ENCODE measurements at places on chromosomes 13 and 19.
A peak's percentile ranks its signal among the peaks of the same experiment; 100 is the strongest.

DNA sequence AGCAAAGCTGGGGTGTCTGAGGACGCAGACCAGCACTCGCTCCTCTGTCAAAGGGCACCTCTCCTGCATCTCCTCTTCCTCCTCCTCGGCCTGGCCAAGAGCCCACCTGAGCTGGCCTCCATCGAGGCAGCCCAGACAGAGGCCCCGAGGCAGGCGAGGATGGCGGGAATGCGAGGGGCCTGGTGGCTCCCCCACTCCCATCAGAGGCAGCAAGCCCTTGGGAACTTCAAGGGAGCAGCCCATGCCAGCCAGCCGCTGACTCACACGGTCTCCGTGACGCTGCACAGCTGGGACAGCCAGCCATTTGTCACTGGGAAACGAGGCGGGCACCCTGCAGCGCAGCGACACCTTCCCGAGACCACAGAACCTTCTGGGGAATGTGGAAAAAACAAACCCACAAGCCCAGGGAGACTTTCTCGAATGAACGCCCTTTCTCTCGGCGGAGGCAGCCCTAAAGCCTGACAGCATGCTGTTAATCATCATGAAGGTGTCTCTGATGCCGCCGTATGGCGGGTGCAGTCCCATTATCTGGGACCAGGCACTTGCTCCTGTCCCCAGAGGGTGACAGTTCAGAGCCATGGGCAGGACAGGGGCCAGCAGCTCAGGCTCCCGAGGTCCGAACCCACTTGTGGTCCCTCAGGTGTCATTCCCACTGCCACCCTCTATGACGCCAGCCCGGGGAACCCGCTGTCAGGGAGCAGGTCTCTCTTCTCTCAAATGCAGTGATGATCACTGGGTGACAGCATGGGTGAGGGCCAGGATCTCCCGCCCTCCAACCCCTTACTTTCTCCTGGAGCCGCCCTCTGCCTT is 53.0 kb downstream of the PEPD start:
- no peak for DNase-seq

DNA sequence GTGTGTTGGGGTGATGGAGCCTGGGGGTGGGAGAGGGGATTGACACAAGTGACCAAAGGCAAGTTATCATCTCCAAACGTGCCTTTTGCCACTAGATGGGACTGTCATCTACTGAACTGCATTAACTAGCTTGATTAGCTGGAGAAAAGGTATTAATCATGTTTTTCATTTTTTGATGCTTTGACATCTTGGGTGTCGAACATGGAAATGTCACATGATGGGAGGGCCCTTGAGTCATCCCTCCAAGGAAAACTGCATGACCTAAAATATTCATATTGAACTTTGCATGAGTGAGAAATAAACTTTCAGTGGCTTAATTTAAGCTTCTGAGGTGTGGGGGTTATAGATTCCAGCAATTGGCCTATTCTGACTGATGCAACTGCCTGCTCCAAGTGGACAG is 73.3 kb downstream of the ALOX5AP start:
- peak; percentile 34 for DNase-seq

DNA sequence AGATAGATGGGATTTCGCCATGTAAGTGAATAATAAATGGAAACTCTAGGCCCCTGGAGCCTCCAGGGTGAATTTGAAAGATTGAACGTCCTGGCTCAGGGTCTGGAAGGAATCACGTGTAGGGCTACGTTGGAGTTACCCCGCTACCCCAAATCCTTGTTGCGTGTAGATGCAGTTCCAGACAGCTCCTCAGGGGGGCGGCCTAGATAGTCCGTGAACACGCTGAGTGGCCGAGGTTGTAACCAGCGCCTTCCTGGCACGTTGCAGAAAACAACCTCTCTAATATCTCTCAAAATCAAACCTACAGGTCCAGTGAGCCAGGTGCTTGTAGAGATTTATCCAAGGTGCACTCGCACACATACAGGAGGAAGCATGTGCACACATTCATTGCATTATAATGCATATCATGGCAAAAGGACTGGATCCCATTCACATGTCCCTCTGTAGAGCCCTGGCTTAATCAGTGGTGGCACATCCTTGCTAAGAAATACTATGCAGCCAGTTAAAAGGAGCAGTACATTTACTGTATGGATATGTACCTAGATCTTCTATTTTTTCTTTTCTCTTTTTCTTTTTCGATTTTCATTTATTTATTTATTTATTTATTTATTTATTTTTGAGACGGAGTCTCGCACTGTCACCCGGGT is 2.5 kb upstream of the KEAP1 start:
- peak; percentile 90 for DNase-seq

DNA sequence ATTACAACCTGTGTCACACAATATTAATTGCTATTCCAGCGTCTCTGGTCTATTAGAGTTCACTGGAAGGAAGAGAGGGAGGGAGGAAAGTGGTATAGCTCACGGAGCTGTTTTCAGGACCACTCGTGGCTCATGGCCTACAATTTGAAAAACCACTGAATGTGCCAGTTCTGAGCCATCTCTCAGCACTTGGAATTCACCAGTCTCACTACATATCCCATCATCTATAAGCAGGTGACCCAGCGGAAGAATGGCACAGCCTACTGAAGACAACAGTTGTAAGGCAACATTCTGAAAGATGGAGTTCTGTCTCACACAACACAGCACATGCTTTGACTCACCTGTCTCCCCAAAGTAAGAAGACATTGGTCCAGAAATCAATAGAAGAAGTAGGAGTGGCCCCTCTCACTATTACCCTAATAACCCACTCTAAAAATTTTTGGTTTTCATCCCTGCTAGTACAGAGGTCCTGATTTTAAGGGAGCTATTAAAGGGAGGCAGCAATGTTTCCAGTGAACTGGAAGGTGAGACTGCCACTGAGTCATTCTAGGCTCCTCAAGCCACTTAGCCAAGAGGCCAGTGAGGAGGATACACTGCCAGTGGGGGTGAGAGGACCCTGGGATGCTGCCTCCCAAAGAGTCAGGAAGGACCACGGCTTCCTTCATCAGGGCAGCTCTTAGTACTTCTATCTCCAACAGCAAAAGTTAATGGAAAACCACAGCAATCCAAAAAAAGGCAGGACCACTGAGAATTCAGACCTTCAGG is 50.0 kb upstream of the DOCK9 start:
- DNase-seq: peak; percentile 41

GRCh38 chr19:5393088-5393487 is 52.5 kb upstream of the PTPRS start:
- no peak for DNase-seq

DNA sequence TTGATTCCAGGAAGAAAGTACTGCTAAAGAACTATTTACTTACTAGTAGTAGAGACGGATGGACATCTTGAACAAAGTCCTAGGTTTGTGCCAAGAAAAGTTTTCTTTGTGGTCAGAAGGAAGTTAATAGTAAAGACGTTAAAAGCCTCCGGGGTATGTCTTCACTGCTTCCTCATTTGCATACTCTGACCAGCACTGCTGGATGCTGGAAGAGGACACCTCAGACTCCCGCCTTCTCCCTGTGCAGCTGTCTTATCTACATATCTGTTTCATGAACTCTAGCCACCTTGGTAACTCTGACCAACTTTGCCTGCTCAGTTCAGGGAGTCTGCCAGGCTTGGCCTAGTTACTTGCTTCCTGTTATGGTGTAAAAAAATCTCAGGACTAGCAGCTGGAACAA is 1109.1 kb upstream of the MIR17HG start:
- DNase-seq: no peak

DNA sequence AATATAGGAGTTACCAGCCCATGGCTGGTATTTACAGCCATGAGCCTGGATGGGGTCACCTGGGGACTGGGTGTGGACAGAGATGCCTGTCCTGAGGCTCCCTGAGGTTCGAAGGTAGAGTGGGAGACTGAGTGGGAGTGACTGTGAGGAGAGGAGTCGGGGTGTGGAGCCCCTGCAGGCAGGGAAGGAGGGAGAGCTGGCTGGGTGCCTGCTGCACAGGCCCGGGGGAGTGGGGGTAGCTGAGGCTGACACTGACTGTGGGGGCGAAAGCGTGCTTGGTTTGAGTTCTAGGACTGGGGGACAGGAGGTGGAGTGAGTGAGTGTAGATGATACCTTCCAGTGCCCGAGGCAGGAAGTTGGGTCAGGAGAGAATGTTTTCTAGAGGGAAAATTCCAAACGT is 7.1 kb downstream of the RAB11B start:
- DNase-seq: no peak

GRCh38 chr19:2811735-2812413 is 7.8 kb upstream of the ZNF554 start:
- no peak for DNase-seq

- no peak for DNase-seq
These were observed 216.8 kb downstream of the TM9SF2 start for GRCh38 chr13:99717959-99718674.

DNA sequence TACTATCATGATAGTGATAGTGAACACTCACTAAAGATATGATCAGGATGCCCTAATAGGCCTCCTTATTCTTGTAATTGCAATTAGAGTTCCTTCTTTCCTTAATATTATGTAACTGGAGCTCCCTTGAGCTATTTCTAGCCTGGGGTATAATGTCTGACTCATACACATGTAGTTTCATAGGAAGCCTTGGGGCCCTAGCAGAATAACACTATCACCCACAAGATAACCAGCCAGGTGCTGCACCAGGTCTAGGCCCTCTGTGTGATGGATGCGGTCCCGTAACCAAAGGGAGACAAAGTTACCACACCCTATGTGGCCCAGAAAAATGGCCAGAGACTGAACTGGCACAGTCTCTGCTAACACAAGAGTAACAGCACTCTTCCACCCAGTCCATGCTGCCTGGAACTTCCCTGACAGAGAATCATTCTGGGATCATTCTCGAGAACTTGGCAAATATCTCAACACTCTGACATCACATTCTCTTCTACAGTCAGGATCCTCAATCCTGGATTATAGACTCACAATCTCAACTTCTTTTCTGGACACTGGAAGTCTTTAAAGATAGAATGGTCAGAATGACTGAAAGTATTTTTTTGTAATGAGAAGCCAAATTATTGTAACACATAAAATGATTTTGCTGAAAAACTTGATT is 32.6 kb upstream of the IGFL4 start:
- no peak for DNase-seq

DNA sequence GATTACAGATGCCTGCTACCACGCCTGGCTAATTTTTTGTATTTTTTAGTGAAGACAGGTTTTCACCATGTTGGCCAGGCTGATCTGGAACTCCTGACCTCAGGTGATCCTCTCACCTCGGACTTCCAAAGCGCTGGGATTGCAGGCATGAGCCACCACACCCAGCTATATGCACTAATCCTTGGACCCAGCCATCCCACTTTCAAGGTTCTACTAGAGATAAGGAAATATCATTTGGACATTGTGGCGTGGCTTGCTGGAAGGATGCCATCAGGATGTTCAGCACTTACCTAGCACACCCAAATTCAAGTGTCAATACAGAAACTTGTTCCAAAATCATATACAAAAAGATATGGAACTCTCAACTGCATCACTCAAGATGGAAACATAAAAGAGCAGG is 136.4 kb downstream of the ABCC4 start:
- DNase-seq: no peak

- DNase-seq: no peak
These were observed 68.3 kb downstream of the STARD13 start for GRCh38 chr13:33217256-33217655.

DNA sequence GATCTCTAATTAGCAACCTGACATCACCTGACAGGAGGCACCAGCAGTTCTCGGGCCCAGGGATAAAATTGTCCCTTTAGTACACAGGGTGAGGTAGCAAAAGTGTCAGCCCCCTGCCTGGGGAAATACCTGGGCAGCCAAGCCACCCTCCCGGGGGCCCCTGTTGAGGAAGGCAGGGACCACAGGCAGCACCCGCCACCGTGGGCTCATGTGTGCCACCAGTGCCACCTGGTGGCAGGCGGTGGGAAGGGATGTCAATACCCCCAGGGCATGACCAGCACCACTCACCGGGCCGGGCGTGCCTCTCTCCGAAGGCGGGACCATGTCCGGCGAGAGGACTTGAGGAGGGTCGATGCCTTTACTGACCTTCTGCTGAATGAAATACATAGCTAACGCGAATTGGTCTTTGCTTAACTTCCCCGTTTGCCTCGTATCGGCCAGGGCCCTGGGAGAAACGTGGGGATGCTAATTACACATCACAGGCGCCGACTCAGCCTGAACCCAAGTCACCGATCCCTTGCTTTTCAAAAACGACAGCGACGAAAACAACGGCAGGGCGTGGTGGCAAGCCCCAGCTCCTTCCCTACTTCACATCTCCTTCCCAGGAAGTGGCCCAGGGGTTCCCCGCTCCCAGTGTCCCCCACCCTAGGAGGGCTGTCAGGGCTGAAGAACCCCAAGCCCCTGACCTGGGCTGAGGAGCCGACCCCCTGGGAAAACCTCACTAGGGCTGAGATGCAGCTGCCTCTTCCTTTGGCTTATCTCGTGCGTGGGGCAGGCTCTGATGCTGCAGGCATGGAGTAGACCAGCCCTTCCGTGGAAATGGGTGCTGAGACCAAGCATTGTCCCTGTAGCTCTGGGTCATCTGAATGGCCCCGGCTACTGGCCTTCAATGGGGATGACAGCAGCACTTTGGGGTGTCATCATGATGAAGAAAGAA is 53.8 kb downstream of the EPS15L1 start:
- DNase-seq: peak; percentile 70

DNA sequence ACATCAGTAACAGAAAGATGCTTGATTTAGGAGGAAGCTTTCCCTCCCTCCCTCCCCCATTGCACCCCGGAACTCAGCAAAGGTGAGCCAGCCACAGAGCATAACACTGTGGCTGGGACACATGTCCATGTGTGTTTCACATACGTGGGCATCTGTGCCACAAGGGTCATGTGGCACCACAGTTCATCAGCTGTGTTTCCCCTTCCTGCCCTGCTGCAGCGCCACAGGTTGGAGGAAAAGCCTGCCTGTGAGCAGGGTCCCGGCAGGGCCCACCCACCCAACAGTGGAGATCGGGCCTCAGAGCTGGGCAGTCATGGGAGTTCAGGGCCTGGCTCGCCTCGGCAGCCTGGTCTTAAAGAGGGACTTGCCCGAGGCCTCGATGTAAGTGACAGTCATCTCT is 2.8 kb downstream of the ACP5 start:
- DNase-seq: peak; percentile 21

- no peak for DNase-seq
These were observed 99.3 kb upstream of the GJB6 start for GRCh38 chr13:20331419-20331818.

GRCh38 chr13:43551897-43552456 is 234.8 kb downstream of the ENOX1 start:
- no peak for DNase-seq

DNA sequence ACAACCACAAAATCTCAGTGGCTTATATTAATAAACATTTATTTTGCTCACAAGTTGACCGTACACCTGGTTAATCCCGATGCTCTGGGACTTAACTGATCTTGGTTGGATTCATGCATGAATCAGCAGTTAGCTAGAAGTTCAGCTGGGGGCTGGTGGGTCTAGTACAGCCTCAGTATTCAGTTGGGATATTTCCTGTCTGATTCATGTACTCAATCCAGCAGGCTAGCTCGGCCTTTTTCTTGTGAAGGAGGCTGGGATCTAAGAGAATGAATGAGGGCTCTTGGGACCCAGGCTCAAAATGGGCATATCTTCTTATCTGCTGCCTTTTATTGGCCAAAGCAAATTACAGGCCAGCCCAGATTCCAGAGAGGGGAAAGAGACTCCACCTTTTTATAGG is 178.8 kb downstream of the KCTD12 start:
- DNase-seq: no peak

GRCh38 chr19:2809387-2810140 is 10.1 kb upstream of the ZNF554 start:
- DNase-seq: no peak

Data from activated CD4-positive, alpha-beta memory T cell treated with anti-CD3 and anti-CD28 coated beads for 36 hours (primary cell).